ENCODE measurements at places on chromosomes 13 and 19. TPM values are rescaled to one million over a fixed set of nuclear protein-coding genes. Genes with fewer than 3 reads are reported as not detected.

GRCh38 chr19:31263328-31263727 is 85.9 kb downstream of the TSHZ3 start:
- H3K4me3 ChIP-seq: no peak overlapping the region
- no peak overlapping the region for H3K27ac ChIP-seq
- peaks cover 20% of the 10 kb centered on the region for H3K27me3 ChIP-seq
- H3K36me3 ChIP-seq: no peaks in the 10 kb centered on the region
- no peak for DNase-seq

DNA sequence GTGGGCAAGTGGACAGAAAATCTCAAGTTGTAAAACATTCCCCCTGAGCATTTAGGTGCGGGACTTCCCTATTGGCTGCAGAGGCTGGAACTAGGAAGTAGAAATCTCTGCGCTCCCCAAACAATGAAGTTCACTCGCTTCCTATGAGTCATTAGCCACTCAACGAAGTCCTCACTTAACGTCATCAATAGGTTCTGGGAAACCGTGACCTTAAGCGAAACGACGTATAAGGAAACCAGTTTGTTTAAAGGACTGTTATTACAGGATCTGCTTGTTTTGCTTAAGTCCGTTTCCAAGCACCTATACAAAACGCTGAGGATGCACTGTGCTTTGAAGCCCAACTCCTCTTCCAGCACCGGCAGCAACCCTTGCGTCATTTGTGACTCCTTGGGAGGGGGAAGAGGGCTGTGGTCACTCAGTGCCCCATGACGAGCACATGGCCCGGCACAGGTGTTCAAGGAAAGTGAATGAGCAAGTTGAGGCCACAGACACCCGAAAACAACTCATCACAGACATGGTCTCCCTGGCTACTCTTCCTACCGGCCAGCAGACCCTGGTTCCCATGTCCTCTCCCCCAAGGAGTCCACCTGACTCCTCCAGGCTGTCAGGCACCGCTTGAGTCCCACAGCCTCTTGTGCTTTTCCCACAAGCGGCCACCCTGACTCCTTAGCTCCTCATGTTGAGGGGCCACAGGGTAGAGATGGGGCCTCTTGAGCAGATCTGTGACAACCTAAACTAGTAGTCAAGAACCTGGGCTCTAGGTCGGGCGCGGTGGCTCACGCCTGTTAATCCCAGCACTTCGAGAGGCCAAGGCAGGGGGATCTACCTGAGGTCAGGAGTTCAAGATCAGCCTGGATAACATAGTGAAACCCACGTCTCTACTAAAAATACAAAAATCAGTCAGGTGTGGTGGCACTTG is 4.8 kb downstream of the RPS16 start:
- peaks cover 47% of the 10 kb centered on the region for H3K4me1 ChIP-seq
- H3K4me3 ChIP-seq: peak overlapping the region; percentile 54
- H3K36me3 ChIP-seq: peaks cover 35% of the 10 kb centered on the region
- DNase-seq: peak; percentile 88
- H3K27ac ChIP-seq: peak overlapping the region; percentile 93
- H3K27me3 ChIP-seq: peaks cover 3% of the 10 kb centered on the region

The CCDC194 gene
- total RNA-seq: 5.9 TPM

The LIM2 gene
- not detected for total RNA-seq

The ATP4B gene
- total RNA-seq: not detected
